ENCODE measurements at places on chromosomes 2 and 18. TPM values are rescaled to one million over a fixed set of nuclear protein-coding genes. Genes with fewer than 3 reads are reported as not detected.

ARHGAP28 gene
- 15.5 TPM for total RNA-seq

SKOR2 gene
- total RNA-seq, result not detected

LYPD6B gene
- total RNA-seq, result 1.1 TPM

TTC32 gene
- total RNA-seq, result 3.9 TPM

LYG1 gene
- 1.1 TPM for total RNA-seq

NEB gene
- 0.94 TPM for total RNA-seq

LIPG gene
- 11.0 TPM for total RNA-seq

DBI gene
- total RNA-seq, result 101 TPM

NEU2 gene
- total RNA-seq, result not detected

SERPINB13 gene
- not detected for total RNA-seq

GRCh38 chr2:220347626-220348025 is 720.2 kb downstream of the SLC4A3 start:
- no peaks in the 10 kb centered on the region for H3K27me3 ChIP-seq
- H3K36me3 ChIP-seq, result no peaks in the 10 kb centered on the region
- H3K4me1 ChIP-seq, result no peaks in the 10 kb centered on the region
- no peak for DNase-seq

GRCh38 chr2:240021488-240022104 is 3.5 kb downstream of the NDUFA10 start:
- peak; percentile 25 for DNase-seq
- H3K4me3 ChIP-seq, result no peak overlapping the region
- H3K27me3 ChIP-seq, result no peaks in the 10 kb centered on the region

DNA sequence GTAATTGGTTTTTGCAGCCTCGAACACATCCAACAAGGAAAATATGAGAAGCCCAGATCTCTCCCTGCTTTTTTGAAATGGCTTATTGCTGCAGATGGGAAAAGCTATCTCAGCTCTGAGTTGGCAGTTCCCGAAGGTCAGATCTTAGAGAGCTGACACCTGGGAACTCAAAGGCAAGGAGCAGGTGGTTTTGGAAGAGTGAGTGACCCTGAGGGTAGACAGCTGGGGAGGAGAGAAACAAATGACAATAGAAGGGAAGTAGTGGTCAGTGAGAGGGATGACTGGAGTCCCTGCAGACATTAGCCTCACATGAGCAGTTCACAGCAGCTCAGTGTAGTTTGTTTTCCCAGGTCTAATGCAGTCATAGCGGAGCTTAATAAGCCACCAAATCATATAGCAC is 317.9 kb downstream of the STK39 start:
- H3K27me3 ChIP-seq, result peaks cover 3% of the 10 kb centered on the region
- no peaks in the 10 kb centered on the region for H3K4me1 ChIP-seq
- no peak overlapping the region for H3K4me3 ChIP-seq
- H3K27ac ChIP-seq, result no peak overlapping the region

GRCh38 chr2:3403587-3404334 is 24.3 kb downstream of the TRAPPC12 start:
- no peak for DNase-seq
- no peaks in the 10 kb centered on the region for H3K27me3 ChIP-seq
- no peak overlapping the region for H3K4me3 ChIP-seq
- H3K27ac ChIP-seq, result no peak overlapping the region
- no peaks in the 10 kb centered on the region for H3K4me1 ChIP-seq

GRCh38 chr2:158782616-158783015 is 12.5 kb upstream of the DAPL1 start:
- H3K36me3 ChIP-seq, result no peaks in the 10 kb centered on the region
- no peak overlapping the region for H3K4me3 ChIP-seq
- peak; percentile 25 for DNase-seq
- H3K27me3 ChIP-seq, result no peaks in the 10 kb centered on the region
- no peak overlapping the region for H3K27ac ChIP-seq
- peaks cover 5% of the 10 kb centered on the region for H3K4me1 ChIP-seq

- H3K4me3 ChIP-seq, result no peak overlapping the region
- no peak for DNase-seq
- no peaks in the 10 kb centered on the region for H3K36me3 ChIP-seq
Observed at GRCh38 chr2:98158305-98158704, 71.3 kb downstream of the VWA3B start.

- no peaks in the 10 kb centered on the region for H3K36me3 ChIP-seq
- H3K27me3 ChIP-seq, result no peaks in the 10 kb centered on the region
- H3K4me1 ChIP-seq, result no peaks in the 10 kb centered on the region
- no peak overlapping the region for H3K27ac ChIP-seq
Observed at GRCh38 chr2:48933828-48934497, 178.4 kb upstream of the LHCGR start.

DNA sequence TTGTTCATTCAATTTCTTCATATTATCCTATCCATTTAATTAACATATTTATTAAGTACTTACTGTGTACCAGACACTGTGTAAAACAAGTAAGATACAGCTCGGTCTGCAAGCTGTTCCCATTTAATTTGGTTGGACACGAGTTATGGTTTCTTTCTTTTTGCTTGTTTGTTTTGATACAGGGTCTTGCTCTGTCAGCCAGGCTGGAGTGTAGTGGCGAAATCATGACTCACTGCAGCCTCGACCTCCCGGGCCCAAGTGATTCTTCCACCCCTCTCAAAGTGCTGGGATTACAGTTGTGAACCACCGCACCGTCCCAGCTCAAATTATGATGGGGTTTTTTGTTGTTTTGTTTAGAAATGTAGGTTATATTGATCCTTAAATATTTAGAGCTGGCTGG is 9.0 kb downstream of the CYBRD1 start:
- DNase-seq, result peak; percentile 69
- peak overlapping the region; percentile 40 for H3K4me3 ChIP-seq
- no peaks in the 10 kb centered on the region for H3K27me3 ChIP-seq
- no peaks in the 10 kb centered on the region for H3K36me3 ChIP-seq

DNA sequence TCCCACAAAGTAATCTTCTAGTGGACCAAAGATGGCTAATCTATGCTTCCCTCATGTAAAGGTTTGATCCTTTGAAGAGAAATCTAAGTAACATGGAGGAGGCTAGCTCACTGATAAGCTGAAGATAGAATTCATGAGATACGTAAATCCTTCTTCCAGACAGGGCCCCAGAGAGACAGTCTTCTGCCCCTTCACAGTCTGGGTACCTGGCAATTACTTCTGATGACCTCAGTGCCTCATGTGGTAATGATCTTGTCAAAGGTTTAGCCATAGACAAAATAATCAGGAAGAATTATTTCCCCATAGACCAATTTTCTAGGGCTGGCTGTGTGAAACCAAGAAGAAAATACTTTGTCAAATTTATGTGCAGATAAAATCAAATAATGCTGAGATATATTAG is 495.8 kb downstream of the METTL4 start:
- H3K4me3 ChIP-seq, result no peak overlapping the region
- H3K27ac ChIP-seq, result no peak overlapping the region
- H3K36me3 ChIP-seq, result no peaks in the 10 kb centered on the region
- no peaks in the 10 kb centered on the region for H3K27me3 ChIP-seq
- H3K4me1 ChIP-seq, result no peaks in the 10 kb centered on the region
- no peak for DNase-seq

DNA sequence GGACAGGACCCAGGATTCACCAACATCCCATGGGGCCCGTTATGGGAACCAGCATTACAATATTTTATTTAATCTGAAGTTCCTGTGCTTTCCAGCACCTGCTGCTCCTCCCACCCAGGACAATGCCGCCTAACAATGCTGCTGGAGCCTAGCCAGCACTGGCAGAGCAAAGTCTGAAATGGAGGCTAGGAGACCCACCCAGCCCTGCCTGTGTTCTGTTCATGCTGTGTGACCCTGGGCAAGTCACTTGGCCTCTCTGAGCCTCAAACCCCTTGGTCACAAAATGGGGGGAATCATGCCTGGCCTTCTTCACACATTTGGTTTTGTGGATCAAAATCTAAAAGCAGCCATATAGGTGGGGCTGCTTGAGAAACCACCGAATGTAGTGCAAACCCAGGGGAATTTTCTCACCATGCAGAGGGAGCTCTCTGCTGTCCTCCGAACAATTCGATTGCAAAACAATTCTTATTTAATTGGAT is 38.5 kb upstream of the ODC1 start:
- no peak overlapping the region for H3K27ac ChIP-seq
- peaks cover 19% of the 10 kb centered on the region for H3K27me3 ChIP-seq
- no peaks in the 10 kb centered on the region for H3K4me1 ChIP-seq
- DNase-seq, result no peak

DNA sequence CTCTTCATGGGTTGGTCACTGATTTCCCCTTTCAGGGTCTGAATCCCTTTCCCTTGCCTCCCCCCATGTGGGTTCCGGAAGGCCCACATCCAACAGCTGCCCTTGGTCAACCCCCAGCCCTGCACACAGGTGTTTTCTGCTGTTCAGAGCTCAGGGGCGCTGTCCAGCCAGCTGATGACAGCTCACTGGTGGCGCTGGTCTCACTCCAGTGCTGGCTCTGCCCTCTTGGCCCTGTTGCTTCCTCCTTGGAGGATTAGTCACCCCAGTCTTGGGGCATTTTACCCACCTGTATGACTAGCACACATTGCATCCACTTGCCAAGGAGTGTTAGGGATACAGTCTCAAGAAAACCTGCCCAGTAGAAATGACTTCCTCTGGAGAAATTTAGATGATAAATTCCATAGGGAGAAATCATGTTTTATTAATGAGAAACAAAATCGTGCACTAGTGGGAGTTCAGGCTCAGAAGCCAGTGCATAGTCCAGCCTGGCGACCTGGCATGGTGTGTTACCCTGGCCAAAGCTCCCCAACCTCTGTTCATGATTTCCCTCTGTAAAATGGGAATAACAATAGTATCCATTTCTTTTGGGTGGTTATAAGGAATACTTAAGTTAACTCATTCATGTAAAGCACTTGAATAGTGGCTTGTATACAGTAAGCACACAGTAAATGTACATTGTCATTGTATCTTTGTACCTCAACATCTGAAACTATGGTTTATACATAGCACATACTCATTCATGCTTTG is 21.6 kb downstream of the CRIM1 start:
- no peak overlapping the region for H3K4me3 ChIP-seq
- H3K36me3 ChIP-seq, result peaks cover 9% of the 10 kb centered on the region
- no peak overlapping the region for H3K27ac ChIP-seq
- H3K4me1 ChIP-seq, result peaks cover 64% of the 10 kb centered on the region

DNA sequence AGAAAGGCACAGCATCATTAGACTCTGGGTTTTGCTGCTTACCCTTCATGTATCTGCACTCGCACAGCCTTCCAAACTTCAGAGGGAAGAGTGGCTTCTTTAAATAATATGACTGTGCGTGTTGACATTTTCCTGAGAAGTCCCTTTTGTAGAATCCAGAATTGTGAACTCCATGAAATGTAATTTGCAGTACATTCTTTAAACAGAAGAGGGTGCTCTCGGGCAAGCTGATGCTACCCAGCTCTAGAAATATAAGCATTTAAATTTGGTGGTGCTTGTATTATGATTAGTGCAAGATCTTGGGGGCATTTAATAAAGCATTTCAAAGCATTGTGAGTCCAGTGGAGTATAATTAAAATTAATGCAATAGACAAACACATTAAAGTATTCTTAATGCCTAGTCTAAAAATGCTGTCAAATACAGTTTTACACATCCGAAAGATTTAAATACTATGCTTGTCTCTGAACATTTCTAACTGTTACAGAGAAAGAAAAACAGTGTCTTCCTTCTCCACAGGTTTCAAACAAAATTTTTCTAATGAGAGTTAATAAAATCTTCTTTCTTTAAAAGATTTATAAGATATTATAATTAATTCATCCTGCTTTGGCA is 17.3 kb upstream of the GTF2A1L start:
- no peaks in the 10 kb centered on the region for H3K27me3 ChIP-seq
- peak; percentile 14 for DNase-seq
- H3K27ac ChIP-seq, result peak overlapping the region; percentile 60
- no peaks in the 10 kb centered on the region for H3K36me3 ChIP-seq
- H3K4me3 ChIP-seq, result no peak overlapping the region

- H3K4me3 ChIP-seq, result no peak overlapping the region
- H3K27me3 ChIP-seq, result no peaks in the 10 kb centered on the region
- H3K4me1 ChIP-seq, result no peaks in the 10 kb centered on the region
- DNase-seq, result peak; percentile 74
- no peaks in the 10 kb centered on the region for H3K36me3 ChIP-seq
- H3K27ac ChIP-seq, result no peak overlapping the region
Observed at GRCh38 chr18:60452421-60452820, 79.8 kb upstream of the MC4R start.

DNA sequence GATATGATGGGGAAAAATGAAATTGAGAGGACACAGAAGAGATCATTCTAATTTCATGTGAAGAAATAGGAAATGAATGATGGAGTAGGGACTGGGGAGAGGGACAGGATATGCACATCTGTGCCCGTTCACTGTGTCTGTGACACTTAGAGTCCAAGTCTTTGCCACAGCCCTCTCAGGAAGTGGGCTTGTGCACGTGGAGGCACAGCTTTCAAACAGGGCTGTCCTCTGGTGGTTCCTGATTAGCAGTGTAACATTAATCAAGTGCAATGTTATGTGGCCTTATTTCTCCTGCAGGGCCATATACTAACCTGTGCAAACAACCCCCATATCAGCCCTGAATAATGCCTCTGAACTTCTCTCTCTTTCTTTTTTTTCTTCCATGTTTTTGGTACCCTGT is 312.2 kb upstream of the FAM98A start:
- H3K27me3 ChIP-seq, result no peaks in the 10 kb centered on the region
- H3K4me3 ChIP-seq, result no peak overlapping the region
- H3K4me1 ChIP-seq, result no peaks in the 10 kb centered on the region
- DNase-seq, result no peak
- H3K27ac ChIP-seq, result no peak overlapping the region
- H3K36me3 ChIP-seq, result no peaks in the 10 kb centered on the region

GRCh38 chr2:220437938-220438337 is 810.5 kb downstream of the SLC4A3 start:
- DNase-seq, result no peak
- no peaks in the 10 kb centered on the region for H3K4me1 ChIP-seq
- H3K27ac ChIP-seq, result no peak overlapping the region
- no peaks in the 10 kb centered on the region for H3K36me3 ChIP-seq
- no peak overlapping the region for H3K4me3 ChIP-seq

GRCh38 chr2:50995610-50996009 is 36.3 kb downstream of the NRXN1 start:
- no peaks in the 10 kb centered on the region for H3K36me3 ChIP-seq
- H3K27ac ChIP-seq, result no peak overlapping the region
- no peak overlapping the region for H3K4me3 ChIP-seq
- H3K27me3 ChIP-seq, result no peaks in the 10 kb centered on the region

DNA sequence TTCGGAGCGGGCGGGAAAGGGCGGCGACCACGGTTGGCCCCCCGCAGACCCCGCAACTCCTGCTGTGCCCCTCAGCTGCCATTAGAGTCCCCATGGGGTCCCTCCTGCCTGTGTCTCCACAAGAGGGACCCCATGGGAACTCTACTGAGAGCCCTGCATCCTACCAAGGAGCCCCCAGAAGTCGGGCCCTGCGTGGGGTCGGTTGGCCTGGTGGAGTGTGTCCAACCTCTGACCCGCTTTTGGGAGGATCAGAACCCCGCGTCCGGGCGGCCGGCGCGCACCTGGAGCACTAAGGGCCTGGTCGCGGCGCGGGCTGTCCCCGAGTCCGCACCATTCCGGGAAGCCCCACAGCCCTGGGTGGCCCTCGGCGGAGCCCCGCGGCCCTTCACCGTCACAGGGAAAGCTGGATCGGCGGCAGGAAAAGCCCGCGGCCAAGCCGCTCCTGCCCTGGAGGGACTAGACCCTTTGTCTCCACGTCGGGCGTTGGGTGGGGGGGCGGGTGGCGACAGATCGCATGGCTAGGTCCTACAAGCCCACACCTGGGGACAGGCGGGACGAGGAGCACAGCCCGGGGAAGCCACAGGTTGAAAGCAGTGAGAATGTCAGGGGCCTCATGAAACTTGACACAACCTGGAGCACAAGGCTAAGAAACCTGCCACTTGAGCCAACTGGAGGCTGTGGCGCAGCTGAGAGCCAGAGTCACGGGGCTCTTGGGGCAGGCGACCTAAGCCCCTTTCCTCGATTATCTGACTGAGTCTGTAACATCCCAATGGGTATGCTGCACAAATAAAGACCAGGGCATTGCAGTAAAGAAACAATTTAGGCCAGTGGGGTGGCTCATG is 11.2 kb upstream of the CXXC1 start:
- peaks cover 26% of the 10 kb centered on the region for H3K27me3 ChIP-seq
- DNase-seq, result no peak
- H3K4me1 ChIP-seq, result no peaks in the 10 kb centered on the region
- H3K27ac ChIP-seq, result no peak overlapping the region
